ENCODE measurements at places on chromosomes 4 and X.

DNA sequence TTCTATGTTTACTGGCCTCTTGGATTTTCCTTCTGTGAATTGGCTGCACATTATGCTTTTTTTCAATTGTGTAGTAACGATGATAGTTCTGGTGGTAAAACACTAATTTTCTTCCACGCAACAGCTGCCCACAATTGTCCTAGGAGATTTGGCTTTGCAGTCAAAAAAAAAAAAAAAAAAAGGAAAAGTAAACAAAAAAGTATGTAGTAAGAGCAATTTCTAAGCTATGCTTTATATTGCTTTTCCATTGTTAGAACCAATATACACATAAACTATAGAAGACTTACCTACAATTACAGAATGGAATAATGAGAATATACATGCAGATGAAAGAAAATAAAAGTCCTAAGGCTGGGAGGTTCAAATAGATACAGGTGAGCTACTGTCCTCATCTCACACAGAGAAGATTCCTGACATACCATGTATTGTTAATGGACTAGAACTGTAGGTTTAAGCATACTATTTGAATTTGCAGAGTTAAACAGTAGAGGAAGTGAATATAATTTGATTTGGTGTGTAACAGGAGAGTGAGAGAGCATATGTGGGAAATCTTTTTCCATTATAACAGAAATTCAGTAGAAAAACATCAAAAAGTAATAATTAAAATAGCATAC, 976.2 kb downstream of the RAB28 start:
- no peak for DNase-seq

DNA sequence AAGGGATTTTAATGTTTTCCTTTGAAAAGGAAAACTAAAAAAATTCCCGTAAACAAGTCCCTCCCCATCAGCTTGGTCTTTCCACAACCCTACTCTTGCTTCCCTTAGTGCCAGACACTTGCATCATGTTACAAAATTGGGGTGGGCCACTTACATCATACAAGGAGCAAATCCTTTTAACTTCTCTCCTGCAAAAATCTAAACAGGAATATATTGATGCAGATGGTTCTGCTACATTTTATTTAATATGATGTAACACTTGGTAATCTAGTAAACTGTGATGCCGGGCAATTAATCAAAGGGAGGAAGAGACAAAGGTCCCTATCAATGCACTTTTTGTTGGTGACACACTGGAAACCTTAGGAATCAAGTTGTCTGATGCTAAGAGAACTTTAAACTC, 125.3 kb downstream of the UBE2K start:
- DNase-seq, result no peak

DNA sequence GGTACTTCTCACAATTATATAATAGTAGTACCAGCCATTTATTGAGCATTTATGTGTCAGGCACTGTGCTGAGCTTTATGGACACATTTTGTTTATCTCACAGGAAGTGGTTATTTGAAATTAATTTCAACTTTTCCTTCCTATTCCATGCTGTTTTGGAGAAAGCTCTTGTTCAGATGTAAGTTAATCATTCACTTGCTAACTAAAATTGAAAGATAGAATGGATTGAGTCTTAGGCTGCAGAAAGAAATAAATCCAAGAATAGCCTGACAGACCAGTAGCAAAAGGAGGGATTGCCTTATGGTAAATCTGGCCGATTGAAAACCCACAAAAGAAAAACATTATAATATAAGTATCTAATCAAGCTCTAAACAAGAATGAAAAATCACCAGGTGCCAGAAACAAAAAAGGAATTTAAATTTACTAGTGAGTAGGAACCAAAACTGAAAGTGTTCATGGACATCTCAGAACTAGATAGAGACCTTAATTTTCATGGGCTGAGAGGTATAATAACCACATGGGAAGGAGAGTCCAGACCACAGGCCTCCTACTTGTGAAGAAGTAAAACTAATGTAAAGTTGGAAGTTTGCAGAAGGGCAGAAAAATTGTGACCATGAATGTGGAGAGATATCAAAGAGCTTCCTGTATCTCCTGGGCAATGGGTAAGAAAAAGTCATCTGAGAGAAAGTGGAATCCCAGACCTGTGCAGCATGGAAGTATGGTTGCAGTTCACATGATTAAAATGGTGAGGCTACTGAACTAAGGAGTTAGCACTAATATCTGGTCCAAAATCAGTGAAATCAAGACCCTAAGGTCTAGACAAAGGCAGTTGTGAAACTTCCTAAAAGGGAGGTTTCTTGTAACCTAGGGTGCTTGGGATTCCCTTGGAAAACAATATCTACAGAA, 38.0 kb downstream of the RADX start:
- no peak for DNase-seq

DNA sequence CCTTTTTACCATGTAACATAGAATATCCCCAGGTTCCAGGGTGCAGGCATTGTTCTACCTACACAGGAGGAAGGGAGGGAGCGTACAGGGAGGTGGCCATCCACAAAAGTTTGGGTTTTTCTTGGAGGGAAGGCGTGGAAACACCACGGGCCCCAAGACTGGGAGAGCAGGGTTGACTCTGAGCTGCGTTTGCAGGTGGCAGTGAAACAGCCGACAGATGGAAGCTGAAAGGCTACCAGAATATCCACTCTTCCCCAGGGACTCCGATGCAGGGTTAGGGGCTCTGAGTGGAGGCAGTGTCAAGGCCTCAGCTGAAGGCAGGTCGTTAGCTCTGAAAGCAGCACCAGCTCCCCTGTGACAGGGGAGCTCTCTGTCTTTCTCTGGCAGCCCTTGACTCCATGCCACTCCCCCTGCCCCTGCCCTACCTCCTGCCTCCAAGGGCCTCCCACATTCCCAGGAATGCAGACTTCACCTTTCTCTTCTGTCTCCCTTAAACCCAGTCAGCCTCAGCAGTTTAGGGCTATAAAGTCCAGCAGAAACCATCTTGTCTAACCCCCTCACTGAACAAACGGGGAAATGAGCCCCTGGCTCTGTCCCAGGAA, 14.0 kb upstream of the GLOD5 start:
- no peak for DNase-seq

DNA sequence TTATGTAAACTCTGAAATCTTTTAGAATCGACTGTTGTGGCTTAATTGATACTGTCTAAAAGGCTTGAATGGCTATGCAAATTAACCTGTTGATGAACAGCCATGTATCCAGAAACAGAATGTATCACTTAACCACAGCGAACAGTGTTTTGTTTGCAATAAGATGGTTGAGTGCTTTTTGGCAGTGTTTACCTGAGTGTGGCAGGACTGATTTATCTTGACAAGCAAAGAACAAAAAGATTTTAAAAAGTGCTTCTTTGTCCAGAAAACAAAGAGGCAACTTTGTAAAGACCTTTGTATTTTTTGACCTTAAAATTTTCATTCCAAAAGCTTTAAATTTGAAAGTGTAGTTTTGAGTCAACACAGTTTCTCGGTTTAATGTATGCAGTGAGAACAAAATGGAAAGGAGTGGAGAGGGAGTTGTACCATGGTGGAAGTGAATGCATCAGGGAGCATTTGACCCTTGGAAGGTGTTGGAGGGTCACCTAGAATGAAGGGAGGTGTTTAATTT, 18.0 kb downstream of the ARHGAP10 start:
- no peak for DNase-seq

- DNase-seq, result no peak
These were observed 332.4 kb downstream of the SLC7A11 start for GRCh38 chr4:137909529-137910309.

DNA sequence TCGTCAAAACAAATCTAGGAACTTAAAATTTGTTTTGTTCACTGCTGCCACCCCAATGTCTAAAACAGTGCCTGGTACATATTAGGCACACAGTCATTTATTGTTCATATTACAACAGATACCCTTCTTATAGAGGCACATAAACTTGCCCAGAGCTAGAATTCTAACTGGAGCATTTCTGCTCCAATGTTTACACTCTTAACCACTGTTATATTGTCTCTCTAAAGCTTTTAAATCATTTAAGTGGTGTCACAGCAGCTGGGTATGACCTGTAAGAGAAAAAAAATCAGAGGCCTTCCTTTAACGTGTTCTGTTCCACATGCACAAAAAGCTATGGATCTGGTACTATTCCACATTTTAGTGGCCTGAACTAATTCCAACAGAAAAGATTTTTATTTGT, 3.0 kb downstream of the UBE2D3 start:
- no peak for DNase-seq

GRCh38 chr4:159416073-159416472, 313.2 kb downstream of the RAPGEF2 start:
- DNase-seq, result no peak

GRCh38 chr4:30601070-30601865, 118.9 kb upstream of the PCDH7 start:
- no peak for DNase-seq

All from foreskin keratinocyte (primary cell).